ENCODE measurements at places on chromosomes 6 and 20.

DNA sequence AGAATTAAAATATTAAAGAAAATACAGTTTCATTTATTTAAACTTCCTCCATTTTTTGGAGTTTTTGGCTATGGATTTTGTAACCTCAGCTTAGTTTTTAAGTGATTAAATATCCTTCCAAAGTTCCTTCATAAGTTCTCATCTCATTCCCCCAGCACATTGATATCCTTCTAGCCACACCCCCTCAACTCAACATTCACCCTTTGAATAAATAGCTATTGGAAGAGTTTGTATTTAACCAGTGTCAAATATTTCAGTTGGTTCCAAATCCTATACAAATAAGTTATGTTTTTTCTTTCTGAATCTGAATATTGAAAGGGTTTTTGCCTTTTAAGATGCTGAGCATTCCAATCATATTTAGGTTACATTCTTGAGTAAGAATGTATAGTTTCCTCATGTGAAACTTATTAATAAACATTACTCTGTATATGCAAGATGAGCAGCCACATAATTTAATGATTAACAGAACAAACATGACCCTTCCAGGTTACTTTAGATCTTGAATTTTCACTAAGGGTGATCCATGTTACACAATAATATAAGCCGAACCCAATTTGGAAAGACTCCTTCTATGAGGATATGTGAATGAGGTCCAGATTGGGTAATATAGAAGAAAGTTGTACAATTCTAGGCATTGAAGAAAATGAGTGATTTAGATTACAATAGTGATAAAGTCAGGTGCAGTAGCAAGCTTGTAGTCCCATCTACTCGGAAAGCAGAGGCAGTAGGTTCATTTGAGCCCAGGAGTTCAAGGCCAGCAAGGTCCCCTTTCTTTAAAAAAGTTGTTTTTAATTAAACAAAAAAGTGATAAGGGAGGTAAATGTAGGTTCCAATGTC is 13.6 kb downstream of the GLYATL3 start:
- no peaks in the 10 kb centered on the region for H3K36me3 ChIP-seq
- H3K4me1 ChIP-seq = no peaks in the 10 kb centered on the region
- no peak overlapping the region for H3K4me3 ChIP-seq
- H3K27ac ChIP-seq = no peak overlapping the region

DNA sequence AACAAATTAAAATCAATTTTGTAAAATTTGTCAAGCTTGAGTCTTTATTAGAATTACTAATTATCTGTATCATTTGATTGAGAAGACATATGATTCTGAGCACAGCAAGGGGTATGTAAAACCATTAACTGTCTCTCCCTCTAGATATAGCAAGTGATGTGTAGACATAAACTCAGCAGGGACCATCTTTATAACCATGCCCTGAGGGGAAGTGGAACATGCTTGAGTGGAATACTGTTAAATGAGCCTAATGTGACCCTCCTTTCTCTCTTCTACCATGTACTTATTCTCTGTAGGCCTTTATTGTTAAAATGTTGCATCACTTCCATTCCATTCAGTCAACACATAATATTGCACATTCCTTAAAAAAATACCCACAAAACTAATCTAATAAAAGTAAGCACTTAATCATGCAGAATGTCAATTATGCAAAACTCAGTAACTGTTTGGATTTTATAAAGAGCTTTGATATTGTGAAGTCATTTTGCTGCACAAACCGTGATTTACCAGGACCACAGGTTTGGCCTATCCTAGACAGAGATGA is 896.6 kb upstream of the MANEA start:
- no peaks in the 10 kb centered on the region for H3K4me1 ChIP-seq
- no peaks in the 10 kb centered on the region for H3K27me3 ChIP-seq
- no peak overlapping the region for H3K27ac ChIP-seq

DNA sequence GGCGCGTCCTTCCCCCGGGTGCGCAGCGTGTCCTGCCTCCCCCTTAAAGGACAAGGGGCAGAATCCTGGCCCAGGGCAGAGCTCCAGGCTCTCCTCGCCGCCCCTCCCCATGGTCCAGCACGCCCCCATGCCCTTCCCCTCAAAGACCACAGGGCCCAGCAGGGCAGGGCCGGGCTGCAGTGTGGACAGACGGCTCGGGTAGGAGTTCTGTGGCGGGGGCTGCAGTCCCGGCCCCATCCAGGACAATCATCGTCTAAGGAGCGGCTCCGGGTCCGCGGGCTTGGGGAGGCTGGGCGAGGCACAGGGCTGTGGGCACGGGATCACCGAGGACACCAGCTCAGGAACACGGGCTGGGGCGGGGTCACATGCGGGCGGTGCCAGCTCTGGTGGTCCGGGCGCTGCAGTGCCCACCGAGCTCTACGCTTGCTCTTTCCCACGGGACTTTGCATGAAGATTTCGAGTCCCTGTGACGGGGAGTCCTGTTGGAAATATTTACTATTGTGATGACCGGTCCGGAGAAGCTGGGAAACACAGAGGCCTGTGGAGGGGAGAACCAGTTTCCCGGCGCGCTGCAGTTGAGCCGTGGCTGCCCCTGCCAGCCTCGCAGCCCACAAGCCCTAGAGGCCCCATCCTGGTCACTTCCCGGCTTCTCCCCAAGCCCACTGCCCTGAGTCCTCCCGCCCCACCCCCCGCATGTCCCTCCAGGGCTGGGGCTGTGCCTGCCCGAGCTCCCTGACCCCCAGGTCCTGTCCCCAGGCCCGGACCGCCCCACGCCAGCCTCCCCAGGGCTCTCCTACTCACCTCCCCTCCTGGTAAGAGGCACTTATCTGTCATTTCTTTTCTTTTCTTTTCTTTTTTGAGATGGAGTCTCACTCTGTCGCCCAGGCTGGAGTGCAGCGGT is 20.6 kb downstream of the SLC17A9 start:
- no peaks in the 10 kb centered on the region for H3K36me3 ChIP-seq
- H3K4me3 ChIP-seq = no peak overlapping the region

GRCh38 chr20:62980970-62981369 is 25.8 kb downstream of the BHLHE23 start:
- no peak for DNase-seq
- peaks cover 98% of the 10 kb centered on the region for H3K27me3 ChIP-seq
- H3K4me1 ChIP-seq = peaks cover 8% of the 10 kb centered on the region
- H3K4me3 ChIP-seq = no peak overlapping the region
- H3K27ac ChIP-seq = no peak overlapping the region

DNA sequence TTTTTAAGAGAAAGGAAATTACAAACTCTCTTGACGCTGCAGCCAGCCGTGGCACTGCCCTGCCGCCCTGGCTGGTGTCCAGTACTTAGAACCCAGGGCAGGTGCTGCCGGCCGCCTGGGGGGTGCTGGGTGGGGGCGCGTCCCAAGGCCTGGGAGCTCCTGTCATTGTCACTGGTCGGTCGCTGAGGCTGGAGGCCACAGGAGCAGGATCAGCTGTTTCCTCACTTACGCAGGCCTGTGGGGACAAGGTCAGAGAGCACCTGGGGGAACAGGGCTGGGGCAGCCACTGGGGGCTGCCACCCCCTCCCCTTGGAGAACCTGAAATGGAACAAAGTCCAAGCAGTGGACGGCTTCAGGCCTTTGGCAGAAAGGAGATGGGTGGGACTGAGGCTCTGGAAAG is 5.6 kb downstream of the BIRC7 start:
- no peak overlapping the region for H3K4me3 ChIP-seq
- H3K27ac ChIP-seq = no peak overlapping the region
- no peaks in the 10 kb centered on the region for H3K27me3 ChIP-seq
- H3K36me3 ChIP-seq = no peaks in the 10 kb centered on the region

DNA sequence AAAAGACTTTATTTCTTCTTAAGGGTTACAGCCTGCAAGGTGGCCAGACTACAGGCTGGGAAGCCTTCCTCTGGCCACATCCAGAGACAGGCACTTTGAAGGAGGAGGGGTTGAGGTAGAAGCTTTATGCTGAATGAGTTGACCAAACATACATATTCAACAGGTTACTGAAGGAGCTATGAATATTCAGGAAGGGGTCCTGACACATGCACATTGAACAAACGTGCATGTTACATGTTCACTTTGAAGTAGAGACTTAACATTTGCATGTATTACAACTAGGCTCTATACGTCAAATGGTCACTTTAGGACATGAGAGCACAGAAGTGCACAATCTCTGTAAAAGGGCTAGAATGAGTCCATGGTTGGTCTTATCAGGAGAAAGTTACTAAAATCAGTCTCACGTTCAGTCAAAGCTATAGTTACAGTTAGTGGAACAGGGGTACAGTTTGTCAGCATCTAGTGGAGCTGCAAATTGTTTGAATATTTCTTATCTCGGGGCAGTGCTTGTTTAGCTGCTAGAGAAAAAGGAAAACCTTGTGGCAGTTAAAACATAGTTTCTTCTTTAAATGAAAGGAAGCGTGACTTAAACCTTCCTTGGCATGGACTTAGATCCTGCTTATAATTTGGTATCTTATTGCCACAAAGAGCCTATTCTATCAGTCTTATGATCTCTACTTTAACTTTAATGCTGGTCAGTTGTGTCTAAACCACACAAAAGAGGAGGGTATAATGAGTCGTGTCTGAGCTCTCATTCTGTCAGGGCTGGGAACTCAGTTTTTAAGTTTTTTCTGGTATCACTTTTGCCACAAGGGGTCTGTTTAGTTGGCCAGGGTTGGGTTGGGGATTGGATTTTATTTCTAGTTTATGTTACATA is 4.6 kb upstream of the ZSCAN9 start:
- no peaks in the 10 kb centered on the region for H3K4me1 ChIP-seq
- no peak overlapping the region for H3K4me3 ChIP-seq
- no peak for DNase-seq
- no peaks in the 10 kb centered on the region for H3K27me3 ChIP-seq

- H3K4me3 ChIP-seq = no peak overlapping the region
- no peak overlapping the region for H3K27ac ChIP-seq
- no peaks in the 10 kb centered on the region for H3K4me1 ChIP-seq
- peaks cover 8% of the 10 kb centered on the region for H3K36me3 ChIP-seq
- DNase-seq = no peak
Observed at GRCh38 chr20:62059920-62060630, 5.6 kb downstream of the TAF4 start.

- H3K36me3 ChIP-seq = no peaks in the 10 kb centered on the region
- DNase-seq = no peak
- no peak overlapping the region for H3K27ac ChIP-seq
- H3K27me3 ChIP-seq = no peaks in the 10 kb centered on the region
- H3K4me1 ChIP-seq = no peaks in the 10 kb centered on the region
- H3K4me3 ChIP-seq = no peak overlapping the region
Observed at GRCh38 chr6:160831739-160832138, 129.7 kb downstream of the PLG start.

DNA sequence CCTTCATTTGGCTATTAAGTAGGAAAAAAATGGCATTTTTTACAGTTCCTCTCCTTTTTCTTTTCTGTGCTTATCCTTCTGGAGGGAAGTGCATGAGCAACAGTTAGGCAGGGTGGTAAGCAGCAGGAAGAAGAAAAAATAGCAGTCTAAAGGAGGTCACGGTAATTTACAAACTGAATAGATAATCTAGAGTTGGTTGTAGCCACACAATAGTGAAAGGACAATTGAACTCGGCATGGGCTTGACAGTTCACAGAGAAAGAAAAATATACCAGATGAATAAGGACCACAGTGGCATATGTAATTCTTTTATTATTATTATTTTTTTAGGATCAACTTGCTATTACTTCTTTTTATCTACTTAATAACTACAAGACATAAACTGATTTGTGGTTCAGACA is 358.6 kb downstream of the BTBD9 start:
- no peaks in the 10 kb centered on the region for H3K27me3 ChIP-seq
- no peak for DNase-seq
- H3K27ac ChIP-seq = no peak overlapping the region
- no peak overlapping the region for H3K4me3 ChIP-seq
- no peaks in the 10 kb centered on the region for H3K36me3 ChIP-seq

DNA sequence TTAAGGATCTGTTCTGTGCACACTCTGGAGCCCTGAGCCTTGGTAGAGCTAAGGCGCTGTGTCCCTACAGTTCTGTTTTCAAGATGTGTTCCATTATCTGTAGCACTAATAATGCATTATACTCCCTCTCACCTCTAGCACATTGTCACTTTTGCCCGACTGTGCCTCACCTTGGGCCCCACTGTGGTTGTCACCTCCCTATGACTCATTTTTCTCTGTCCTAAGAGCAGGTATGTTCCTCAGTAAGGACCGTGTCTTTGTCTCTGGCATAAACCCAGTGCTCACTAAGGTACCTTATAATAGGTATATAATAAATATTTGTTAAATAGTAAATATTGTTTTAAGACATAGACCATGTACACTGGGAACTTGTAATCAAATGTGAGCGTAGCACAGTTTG is 942.5 kb upstream of the CITED2 start:
- DNase-seq = no peak
- H3K4me3 ChIP-seq = no peak overlapping the region
- no peaks in the 10 kb centered on the region for H3K27me3 ChIP-seq
- H3K27ac ChIP-seq = no peak overlapping the region
- peaks cover 24% of the 10 kb centered on the region for H3K4me1 ChIP-seq

DNA sequence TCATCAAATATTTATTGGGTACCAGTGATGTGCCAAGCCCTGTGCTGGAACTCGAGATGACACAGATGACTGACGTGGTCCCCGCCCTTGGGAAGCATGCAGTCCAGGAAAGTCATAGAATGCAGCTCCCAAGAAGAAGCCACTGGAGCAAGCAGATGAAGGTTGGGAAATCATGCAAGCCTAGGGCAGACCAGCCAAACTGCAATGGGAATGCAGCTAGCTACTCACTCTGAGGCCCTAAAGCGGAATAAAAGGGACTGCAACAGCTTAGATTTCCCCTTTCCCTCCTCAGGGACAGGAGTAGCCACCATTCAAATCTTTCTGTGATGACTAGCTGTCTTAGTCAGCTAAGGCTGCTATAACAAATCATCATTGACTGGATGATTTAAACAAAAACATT is 152.2 kb downstream of the MAFB start:
- H3K27ac ChIP-seq = no peak overlapping the region
- no peaks in the 10 kb centered on the region for H3K27me3 ChIP-seq
- no peaks in the 10 kb centered on the region for H3K4me1 ChIP-seq
- no peak for DNase-seq
- H3K36me3 ChIP-seq = no peaks in the 10 kb centered on the region

DNA sequence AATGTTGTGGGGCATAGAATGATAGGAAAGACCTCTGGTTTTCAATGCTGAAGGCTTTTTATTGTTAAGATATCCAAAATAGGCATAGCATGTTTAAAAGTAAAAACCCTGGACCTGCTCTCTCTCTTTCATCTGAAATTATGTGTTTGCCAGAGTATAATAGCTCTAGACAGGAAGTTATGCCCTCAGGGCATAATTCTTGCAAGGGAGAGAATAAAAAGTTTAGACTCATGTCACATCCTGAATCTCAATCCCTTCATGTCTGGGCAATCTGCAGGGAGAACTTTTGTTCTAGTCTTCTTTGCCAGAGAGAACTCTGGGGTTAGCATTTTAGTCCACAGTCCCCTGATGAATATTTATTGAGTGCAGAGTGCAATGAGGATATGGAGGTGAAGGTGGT is 297.3 kb upstream of the FLRT3 start:
- H3K27ac ChIP-seq = no peak overlapping the region
- no peak for DNase-seq
- no peaks in the 10 kb centered on the region for H3K4me1 ChIP-seq

DNA sequence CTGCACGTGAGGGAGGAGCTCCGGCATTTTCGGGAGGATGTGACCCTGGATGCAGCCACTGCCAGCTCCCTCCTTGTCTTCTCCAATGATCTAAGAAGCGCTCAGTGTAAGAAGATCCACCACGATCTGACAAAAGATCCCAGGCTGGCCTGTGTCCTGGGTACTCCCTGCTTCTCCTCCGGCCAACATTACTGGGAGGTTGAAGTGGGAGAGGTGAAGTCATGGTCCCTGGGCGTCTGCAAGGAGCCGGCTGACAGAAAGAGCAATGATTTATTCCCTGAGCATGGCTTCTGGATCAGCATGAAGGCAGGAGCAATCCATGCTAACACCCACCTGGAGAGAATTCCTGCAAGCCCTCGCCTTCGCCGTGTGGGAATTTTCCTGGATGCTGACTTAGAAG is 2.8 kb downstream of the RFPL4B start:
- H3K4me1 ChIP-seq = no peaks in the 10 kb centered on the region
- no peak overlapping the region for H3K27ac ChIP-seq
- H3K36me3 ChIP-seq = no peaks in the 10 kb centered on the region
- no peaks in the 10 kb centered on the region for H3K27me3 ChIP-seq
- no peak for DNase-seq
